GM23248 (cell line): ENCODE measurements at places on chromosomes 5 and 9.

- peak; percentile 51 for DNase-seq
Observed at GRCh38 chr5:169223595-169223953, 77.4 kb downstream of the SLIT3 start.

- no peak for DNase-seq
Observed at GRCh38 chr5:76808141-76808691, 10.6 kb upstream of the F2RL1 start.

- peak; percentile 97 for DNase-seq
Observed at GRCh38 chr5:58582803-58583491, at the start of gene RAB3C. Gene RAB3C (plus strand): TSS chr5:58583075. CDS start chr5:58583209, 134 bp downstream.

DNA sequence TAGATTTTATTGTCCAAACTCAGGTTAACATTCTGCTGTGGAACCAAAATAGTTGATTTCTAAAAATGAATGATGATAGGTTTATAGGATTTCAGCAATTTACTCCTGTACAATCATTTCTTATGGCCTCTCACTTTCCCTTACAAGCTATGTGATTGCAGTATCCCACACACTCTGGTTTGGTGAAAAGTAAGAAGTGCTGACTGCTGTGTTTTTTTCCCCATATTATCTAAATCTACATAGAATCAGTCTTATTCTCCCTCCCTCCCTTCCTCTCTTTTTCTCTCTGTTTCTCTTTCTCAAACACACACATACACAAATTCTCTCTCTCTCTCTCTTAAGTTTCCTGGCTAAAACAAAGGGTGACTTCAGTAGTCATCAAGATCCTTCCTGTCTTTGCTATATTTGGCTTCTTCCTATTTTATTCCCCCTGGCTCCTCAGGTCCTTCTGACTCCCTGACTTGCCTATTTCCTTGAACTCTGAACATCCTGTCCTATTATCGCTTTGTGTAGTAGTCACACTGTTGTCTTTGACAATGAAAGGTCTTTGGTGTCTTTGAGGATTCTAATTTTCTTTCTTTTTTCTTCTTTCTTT lies 55.9 kb upstream of the HAPLN1 start:
- no peak for DNase-seq

DNA sequence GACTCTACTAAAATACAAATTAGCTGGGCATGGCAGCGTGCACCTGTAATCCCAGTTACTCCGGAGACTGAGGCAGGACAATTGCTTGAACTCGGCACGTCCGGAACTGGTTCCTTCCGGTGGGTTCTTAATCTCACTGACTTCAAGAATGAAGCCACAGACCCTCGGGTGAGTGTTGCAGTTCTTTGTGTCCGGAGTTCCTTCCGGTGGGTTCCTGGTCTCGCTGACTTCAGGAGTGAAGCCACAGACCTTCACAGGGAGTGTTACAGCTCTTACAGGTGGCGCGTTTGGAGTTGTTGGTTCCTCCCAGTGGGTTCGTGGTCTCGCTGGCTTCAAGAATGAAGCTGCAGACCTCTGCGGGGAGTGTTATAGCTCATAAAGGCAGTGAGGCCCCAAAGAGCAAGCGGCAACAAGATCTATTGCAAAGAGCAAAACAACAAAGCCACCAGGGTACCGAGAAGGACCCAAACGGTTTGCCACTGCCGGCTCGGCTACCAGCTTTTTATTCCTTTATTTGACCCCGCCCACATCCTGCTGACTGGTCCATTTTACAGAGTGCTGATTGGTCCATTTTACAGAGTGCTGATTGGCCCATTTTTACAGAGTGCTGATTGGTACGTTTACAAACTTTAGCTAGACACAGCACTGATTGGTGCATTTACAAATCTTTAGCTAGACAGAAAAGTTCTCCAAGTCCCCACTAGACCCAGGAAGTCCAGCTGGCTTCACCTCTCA lies 28.6 kb upstream of the SLC6A19 start:
- peak; percentile 17 for DNase-seq
